ENCODE measurements at places on chromosomes 4 and X. TPM values are rescaled to one million over a fixed set of nuclear protein-coding genes. Genes with fewer than 3 reads are reported as not detected.
A peak's percentile ranks its signal among the peaks of the same experiment; 100 is the strongest.

Gene MED12
- 66.9 TPM for polyA plus RNA-seq

Gene ARHGAP4
- 22.3 TPM for polyA plus RNA-seq

GRCh38 chr4:74095482-74095881 is 3.5 kb downstream of the CXCL2 start:
- DNase-seq = no peak

DNA sequence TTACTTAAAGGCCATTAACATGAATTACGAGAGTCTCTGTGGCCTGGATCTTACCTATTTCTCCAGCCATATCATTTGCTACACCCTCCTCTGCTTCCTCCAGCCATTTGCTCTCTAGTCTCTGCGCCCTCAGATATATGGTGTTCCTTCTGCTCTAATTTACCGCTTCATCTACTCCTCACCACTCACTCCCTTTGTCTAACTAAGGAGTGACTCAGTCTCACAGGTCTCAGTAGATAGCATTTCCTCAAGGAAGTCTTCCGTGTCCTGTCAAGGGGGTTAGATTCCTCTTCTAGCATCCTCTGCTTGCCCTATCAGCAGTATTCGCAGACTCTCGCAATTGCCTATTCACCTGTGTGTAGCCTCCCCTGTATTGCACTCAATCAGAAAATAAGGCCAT is 892.1 kb upstream of the INTU start:
- no peak for DNase-seq

DNA sequence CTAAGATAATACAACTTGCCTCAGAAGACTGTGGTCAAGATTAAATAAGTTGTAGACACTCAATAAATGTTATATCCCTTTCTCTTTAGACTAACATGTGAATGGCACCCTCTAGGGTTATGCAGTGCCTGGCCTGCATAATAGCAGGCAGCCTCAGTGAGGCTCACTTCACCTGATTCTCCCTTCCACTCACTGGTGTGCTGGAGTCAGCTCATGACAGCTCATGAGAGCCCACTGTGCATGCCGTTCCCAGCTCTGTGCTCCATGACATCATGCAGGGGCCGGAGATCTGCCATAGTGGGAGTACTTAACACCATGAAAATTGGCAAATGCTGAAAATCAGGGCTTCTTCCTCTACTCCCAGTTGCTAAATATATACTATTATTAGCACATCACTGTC is 64.5 kb downstream of the TEC start:
- no peak for DNase-seq

DNA sequence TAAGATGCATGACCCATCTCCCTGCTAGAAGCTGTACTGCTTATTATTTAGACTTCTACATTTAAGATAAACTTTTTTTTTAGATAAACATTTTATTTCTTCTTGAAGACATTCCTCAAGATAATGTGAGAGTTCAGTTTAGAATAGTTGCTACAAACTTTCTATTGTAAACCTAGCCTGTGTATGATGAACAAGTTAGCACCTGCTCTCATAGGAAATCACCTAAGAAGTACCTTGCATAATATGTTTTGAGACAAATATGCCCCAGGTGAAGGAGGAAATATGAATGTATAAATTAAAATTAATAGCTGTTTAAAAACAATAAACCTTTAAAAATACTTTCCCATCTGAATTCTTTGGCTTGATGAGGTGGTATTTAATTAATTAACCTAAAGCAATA is 35.6 kb downstream of the RASGEF1B start:
- DNase-seq = no peak

DNA sequence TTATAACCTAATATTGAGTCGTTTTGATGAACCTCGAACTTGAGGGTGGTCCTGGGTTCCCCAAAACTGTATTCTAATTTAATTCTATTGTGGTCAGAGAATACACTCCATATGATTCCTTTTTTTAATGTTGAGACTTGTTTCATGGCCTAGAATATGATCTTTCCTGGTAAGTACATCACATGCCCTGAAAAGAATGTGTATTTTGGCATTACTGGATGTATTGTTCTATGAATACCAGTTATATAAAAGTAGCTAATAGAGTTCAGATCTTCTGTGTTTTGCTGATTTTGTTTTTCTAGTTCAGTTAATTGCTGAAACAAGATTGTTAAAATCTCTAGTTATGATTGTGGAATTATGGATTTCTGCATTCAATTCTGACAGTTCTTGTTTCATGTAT is 18.8 kb downstream of the PRRG1 start:
- no peak for DNase-seq

DNA sequence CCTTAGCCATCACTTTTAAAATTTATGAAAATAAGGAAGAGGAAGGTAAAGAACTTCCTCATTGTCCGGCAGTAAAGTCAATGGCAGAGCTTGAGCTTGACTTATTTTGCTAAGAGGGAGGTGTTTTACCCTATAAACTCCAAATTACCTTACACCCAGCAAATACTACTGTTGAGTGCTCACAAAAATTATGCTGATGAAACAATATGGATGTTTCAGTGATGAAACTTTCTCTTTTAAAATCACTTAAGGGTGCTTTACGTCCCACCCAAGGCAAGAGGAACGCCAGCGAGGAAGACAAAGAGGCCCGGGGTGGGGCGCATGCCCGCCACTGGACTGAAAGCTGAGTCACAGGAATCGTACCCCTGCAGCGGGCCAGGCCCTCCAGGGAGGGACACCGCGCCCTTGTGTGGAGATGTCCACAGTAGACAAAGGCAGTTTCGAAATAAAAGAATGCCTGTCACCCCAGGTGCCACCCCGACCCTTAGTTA is 560 bp upstream of the TMSB4X start:
- DNase-seq = peak; percentile 68

- no peak for DNase-seq
These were observed 365.7 kb upstream of the CPEB2 start for GRCh38 chr4:14636563-14636962.

DNA sequence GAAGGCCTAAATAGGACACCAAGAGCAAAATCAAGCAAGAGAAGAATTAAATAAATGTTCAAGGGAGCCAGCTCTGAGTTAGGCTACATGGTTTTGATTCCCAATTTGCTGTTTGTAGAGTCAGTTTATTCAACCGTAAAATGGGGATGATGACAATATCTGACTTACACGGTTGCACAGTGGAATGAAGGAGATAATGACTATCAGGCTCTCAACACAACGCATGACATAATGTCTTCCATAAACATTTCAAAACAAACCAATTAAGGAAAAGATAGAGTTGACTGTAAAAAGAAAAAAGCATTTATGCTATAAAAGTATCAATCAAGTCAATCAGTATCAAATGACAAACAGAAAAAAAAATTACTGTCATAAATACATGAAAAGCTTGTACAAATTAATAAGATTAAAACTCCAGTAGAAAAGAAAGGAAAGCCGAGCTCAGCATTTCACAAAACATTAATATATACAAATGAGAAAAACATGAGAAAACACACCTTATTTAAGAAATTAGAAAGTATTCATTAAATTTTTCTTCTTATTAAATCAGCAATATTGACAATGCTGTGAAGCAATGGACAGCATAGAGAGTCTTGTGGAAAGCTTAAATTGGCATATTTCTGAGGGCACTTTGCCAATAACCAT is 179.0 kb downstream of the SCFD2 start:
- no peak for DNase-seq

DNA sequence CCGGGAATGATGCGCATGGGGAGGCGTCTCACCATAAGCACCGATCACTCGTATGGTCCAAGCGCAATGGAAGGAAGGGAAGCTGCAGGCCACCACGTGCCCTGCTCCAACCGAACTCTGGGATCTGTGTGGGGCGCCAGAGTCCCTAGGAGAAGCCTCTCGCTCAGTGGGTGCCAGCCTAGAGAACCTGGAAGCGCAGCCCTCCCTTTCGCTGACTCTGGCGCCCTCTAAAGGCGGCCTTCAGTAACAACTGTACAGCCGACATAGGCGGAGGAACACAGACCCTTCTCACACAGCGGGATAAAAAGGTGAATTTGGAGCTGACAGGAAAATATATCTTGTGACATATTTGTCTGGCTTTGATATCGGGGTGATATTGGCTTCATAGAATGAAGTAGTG is 76.0 kb downstream of the INTS6L start:
- DNase-seq = no peak

DNA sequence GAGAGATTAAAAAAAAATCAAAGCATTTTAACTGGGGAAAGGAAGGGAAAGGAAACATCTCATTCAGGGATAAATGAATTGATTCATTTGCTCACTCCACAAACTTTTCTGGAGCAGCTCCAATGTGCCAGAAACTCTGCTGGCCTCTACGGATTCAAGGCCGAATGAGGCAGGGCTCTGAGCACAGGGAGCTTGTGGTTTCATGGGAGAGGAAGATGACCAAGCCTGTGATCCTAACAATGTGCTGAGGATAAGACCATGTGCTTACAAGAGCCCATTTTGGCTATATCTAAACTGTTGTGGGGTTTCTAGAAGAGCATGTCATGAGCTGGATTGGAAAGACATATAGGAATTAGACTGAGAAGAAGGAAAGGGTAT is 137.5 kb downstream of the ZNF674 start:
- DNase-seq = no peak

All from left lung (tissue), 14 donors.